Muscle of back (tissue), 13 donors: ENCODE measurements at places on chromosomes 2 and 18. TPM values are rescaled to one million over a fixed set of nuclear protein-coding genes. Genes with fewer than 3 reads are reported as not detected.

Gene DTNA
- 106 TPM for polyA plus RNA-seq

Gene IL1A
- polyA plus RNA-seq, result not detected

Gene DTYMK
- polyA plus RNA-seq, result 22.2 TPM

Gene ADRA2B
- polyA plus RNA-seq, result 3.5 TPM

Gene DSG3
- 0.04 TPM for polyA plus RNA-seq

Gene OTOS
- polyA plus RNA-seq, result not detected

Gene MEP1B
- not detected for polyA plus RNA-seq

DNA sequence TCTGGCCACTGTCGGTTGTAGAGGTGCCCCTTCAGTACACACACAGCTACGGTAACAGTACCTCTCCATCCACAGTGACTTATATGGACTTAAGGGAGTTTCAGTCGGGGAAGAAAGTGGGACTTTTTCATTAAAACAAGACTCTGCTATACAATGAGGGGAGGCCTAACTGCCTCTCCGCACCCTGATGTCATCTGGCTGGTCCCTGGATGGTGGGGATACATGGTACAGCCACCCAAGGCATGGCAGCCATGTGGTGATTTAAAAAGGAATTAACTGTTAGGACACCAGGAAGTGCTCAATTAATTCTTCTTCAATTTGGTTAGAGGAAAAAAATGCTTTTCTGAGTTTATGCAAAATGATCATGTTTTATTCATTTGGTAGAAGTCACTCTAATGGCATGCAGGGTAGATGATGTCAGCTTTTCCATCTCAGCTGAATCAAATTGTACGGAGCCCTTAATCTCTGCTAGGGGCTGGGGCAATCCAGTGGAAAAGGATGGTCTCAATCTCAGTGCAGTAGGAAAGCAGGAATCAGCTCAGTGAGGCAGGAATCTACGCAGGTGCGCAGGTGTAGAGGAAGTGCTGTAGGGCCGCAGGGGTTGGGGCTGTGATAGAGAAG, 243.9 kb downstream of the PRKCE start:
- no peak for DNase-seq

DNA sequence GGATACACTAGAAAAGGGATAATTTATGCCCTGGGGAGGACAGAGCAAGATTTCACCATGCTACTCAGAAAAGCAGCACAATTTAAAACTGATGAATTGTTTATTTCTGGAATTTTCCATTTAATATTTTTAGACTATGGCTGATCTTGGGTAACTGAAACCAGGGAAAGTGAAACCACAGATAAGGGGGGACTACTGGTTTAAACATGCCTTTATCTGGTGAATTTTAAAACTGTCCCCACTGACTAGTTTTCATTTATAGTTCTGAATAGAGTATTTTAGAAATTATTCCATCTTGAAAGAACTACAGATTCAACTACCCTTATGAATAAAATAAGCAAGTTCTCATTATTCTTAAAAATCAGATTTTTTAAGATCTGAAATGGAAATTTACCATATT, 15.0 kb downstream of the NFU1 start:
- no peak for DNase-seq

DNA sequence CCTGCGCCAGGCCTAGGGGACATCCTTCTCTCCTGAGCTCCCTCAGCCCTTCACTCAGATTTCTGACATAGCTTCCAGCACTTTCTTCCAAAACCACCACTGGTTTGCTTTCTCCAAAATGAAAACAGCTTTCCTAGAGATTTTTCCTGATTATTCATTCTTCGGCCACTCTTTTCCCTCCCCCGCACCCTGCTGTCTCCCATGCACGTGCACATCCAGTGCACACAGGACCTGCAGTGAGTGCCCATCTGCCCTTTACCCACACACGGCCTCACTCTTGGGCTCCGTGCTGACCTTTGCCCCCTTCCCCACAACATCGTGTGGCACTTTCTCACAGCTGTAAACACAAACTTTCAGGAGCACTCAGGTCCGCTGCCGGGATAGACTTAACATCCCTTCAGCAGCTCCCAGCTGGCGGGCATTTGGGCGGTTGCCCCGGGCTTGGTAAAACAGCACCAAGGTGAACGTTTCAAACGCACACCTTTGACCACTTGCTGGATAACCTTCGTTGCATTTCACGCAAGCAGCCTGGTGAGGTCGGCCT, 25.8 kb downstream of the KIF1A start:
- DNase-seq, result no peak

- DNase-seq, result no peak
Measured at GRCh38 chr18:56921896-56922480, 224.9 kb upstream of the BOD1L2 start.

DNA sequence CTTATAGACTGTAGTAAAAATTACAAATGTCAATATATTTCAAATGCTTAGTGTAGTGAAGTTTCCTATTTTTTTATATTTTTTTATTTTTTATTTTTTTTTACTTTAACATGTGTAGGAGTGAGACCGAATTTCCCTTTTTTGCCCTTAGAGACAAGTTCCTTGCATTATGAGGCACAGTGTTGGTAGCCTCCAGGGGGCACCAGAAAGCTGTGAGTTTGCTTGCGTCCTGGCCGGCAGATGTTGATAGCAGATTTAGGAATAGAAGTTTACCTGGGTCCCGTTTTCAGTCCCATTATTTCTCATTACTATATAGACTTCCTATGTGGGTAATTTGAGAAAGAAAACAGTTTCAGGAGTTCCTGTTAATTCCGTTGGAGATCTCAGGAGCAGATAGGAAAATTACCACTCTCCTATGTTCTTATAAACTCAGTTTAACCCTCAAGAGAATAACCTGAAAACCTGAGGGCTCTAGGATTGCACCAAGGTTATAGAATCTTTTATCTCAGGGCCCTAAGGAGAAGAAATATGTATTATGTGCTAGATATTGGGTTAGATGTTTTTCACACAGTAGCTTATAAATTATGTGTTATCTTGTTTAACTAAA, 157.5 kb upstream of the SESTD1 start:
- peak; percentile 38 for DNase-seq

GRCh38 chr18:13288509-13289133, 70.1 kb downstream of the LDLRAD4 start:
- DNase-seq, result no peak

- DNase-seq, result no peak
Measured at GRCh38 chr18:12102136-12102842, 8.6 kb downstream of the ANKRD62 start.

GRCh38 chr2:198476007-198476406, 671.6 kb downstream of the PLCL1 start:
- no peak for DNase-seq

DNA sequence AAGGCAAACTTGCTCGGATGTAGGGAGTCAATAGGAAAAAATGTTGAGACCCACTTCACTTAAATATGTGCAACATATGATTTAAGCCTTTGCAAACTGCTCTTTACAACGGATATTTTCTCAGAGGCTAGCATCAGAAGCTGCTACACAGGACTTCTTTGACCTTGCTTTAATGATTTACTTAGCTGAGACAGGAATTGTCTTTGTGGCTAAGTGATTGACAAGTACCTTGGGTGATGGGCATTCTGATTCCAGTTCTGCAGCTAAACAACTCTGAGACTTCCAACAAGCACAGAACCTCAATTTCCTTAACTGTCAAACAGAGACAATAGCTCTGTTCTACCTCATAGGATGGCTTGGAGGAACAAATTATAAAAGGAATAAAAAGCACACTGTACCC, 150.2 kb downstream of the NCKAP5 start:
- DNase-seq, result no peak

- peak; percentile 61 for DNase-seq
Measured at GRCh38 chr2:206693399-206694137, 24.6 kb downstream of the DYTN start.

DNA sequence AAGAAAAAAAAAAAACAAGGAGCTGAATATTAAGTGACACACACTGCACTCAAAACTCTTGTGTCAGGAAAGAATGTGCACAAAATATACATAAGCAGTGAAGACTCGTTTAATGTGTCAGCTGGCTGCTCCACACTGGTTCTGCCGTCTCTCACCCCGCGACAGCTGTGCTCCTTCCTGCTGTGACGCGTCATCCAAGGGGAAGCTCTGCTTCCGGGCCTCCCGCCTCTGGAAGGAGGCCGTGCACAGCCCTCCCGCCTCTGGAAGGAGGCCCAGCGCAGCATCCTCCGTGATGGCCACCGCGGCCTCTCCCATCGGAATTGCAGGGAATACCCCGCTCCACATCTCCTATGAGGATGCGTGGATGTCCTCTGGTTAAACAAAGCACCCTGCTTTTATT, 151.0 kb downstream of the HDAC4 start:
- DNase-seq, result peak; percentile 77

DNA sequence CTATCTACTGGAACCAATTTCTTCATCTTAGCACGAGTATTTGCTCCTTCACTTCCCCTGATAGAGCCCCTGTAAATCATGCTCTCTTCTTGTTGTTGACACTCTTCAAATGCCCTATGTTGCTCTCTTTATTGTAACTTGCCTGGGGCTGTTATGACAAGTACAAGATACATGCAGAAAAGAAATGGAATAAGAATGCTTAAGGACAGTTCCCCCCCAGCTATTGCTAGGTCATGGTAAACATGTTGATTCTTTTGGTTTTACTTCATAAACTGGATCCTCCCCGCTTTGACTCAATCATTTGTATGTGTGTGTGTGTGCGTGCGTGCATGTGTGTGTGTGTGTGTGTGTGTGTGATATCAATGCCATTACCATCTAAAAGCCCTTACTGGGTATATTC, 368.5 kb upstream of the CNTNAP5 start:
- DNase-seq, result no peak

DNA sequence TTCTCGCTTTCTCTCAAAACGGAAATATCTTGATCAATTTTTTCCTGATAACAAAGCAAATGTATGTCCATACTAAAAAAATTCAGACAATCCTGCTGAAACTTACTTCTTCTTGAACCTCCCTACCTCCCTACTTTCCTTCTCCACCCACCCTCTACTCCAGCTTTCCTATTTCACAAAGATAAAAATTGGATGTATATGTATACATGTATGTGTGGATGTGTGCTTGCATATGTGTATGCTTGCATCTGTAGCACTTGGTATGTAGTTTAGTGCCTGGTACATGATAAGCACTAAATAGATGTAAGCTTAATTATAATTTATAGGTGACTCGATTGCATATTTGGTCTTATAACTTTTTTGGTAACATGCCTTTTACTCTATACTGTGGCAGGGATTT, 167.5 kb upstream of the ITGA4 start:
- DNase-seq, result no peak

- DNase-seq, result no peak
Measured at GRCh38 chr18:50791599-50792438, 28.0 kb downstream of the MRO start.

- DNase-seq, result no peak
Measured at GRCh38 chr18:25876330-25876948, 214.0 kb downstream of the SS18 start.

- DNase-seq, result no peak
Measured at GRCh38 chr2:175476374-175476773, 294.9 kb upstream of the ATP5MC3 start.

DNA sequence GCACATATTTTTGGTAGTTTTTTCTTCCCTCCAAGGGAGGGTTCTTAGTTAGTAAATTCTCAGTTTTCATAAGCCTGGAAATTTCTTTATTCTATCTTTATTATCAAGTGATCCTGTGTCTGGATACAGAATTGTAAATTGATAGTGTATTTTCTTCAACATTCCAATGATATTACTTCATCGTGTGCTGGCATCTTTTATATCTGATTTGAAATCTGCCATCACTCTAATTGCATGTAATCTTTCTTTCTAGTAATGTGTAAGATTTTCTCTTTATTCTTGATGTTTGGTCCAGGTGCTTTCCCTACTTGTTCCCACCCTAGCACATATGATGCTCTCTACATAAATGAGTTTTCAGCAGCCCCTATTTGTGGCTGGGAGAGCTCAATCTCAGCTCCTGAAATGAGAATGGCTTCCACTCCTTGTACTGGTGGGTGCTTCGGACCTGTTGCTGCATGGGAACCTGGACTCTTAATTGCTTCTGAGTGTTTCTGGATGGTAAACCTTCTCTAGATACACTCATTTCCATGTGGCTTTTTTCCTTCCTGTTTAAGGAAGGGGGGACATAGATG, 102.7 kb downstream of the SMIM21 start:
- DNase-seq, result no peak

- DNase-seq, result peak; percentile 90
Measured at GRCh38 chr2:101516823-101517690, 42.1 kb upstream of the RFX8 start.

DNA sequence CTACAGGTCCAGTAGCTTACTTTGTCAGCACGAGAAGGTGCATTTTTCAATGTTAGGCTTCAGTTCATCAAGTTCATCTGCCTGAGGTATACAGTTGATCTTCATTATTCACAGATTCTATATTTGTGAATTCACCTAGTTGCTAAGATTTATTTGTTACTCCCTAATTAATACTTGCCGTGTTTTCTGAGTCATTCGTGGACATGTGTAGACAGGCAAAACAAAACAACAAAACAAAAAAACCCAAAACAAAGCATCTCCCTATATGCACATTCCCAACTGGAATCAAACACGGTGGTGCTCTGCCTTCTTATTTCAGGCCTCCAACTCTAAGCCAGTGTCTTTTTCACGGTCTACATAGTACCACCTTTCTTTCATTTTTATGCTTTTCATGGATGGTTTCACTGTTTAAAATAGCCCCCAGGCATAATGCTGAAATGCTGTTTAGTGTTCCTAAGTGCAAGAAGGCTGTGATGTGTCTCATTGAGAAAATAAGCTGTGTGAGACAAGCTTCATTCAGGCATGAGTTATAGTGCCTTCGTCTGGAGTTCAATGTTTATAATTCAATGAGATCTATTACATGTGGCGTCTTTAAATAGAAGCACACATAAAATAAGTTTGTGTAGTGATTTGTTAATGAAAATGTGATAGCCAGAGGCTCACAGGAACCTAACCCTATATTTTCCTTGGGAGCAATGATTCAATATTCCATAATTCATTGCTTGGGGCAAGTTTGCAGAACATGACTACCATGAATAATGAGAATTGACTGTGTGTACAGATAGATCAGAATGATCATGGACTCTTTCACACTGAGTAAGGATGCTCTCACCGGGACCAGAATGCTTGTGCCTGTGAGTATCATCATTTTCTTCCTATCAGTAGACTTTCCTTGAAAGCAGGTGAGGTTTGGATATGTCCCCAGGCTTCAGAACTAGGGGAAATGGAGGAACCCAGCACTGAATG, 24.6 kb downstream of the ITGB6 start:
- no peak for DNase-seq

- DNase-seq, result no peak
Measured at GRCh38 chr2:222320436-222321395, 21.9 kb upstream of the PAX3 start.

DNA sequence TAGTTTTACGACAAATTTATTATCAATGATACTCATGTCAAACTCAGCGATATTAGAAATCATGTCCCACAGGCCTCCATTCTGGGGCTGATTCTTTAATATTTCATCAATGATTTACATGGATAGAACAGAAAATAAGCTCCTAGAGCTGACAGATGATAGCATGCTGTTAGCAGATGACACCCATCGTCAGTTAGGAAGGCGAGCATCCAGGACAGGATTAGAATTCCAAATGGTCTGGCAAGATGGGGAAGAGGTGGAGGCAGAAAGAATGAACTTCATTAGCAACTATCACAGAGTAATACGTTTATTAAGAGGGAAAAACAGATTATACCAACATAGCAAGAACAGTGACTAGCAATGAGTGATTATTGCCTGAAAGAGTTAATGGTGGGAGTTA, 46.2 kb upstream of the ACVR1 start:
- no peak for DNase-seq
